ENCODE measurements at places on chromosomes 12 and 14. TPM values are rescaled to one million over a fixed set of nuclear protein-coding genes. Genes with fewer than 3 reads are reported as not detected.

GRCh38 chr12:103469719-103470118 is 26.0 kb downstream of the C12orf42 start:
- no peak for DNase-seq

GRCh38 chr12:120849765-120850164 is 54.4 kb downstream of the SPPL3 start:
- DNase-seq: no peak

DNA sequence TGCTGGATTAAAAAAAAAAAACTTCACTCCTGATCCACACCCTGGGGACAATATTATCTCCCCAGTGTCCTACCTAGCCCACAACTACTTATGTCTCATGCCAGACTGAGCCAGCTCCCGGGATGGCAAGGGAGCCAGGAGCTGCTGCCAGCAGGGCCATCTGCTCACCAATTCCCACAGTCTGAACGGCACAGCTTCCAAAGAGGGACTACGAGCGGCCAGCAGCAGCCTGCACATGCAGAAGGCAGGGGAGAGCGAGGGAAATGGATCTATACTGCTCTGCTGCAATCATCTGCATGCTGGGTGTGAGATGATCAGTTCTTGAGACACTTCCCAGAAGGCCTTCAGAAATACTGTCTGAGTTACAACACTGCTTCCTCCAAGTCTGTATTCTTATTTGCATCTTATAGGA is 11.1 kb downstream of the SSH1 start:
- DNase-seq: no peak

- DNase-seq: no peak
Measured at GRCh38 chr12:57343703-57344378, 87.0 kb downstream of the R3HDM2 start.

GRCh38 chr12:110739894-110740293 is 2.8 kb downstream of the PPP1CC start:
- DNase-seq: no peak

DNA sequence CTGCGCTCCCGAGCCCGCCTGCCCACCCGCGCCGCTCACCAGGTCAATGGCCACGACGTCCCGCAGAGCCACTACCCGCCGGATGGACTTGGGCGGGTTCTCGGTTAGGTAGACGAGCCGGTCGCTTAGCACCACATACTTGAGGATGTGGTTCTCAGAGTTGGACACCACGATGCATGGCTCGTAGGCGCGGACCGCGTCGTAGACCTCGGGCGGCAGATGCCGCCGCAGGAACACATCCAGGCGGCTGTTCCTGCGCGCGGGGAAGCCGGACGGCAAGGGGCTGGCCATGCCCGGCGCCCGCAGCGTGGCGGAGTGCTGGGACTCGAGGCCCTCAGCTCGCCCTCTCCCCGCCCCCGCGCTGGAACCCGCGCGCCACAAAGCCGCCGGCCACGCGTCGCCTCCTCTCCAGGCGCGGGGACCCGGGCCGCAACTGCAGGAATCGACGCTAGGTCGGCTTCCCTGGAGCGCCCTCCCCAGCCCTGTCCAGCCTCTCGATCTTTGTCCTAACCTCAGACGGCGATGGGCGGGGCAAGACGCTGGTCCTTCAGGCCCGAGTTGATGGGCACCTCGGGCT is at the start of gene C12orf56:
C12orf56 (minus strand) TSS at position 484 of the 577 bp plus-strand sequence; CDS start at position 291, 193 bp downstream.
- no peak for DNase-seq

DNA sequence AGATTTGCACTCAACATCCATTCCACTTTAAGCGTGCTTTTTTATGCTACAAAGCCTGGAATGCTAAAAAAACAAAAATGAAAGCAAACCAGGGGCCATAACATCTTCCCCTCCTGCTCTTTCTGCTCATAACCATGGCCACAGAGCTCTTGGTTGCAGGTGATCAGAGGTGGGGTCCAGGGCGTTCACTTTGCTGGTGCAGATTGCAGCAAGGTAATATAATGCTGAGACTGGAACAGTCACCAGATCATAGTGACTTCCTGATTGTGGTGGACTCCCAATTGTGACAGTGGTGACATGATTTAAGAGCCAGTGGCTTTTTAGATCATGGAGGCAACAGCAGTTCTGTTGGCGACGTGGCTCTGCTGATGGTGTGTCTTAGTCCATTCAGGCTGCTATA is 115.0 kb upstream of the CPM start:
- DNase-seq: no peak

GRCh38 chr14:95356245-95356869 is 36.6 kb upstream of the CLMN start:
- DNase-seq: no peak

DNA sequence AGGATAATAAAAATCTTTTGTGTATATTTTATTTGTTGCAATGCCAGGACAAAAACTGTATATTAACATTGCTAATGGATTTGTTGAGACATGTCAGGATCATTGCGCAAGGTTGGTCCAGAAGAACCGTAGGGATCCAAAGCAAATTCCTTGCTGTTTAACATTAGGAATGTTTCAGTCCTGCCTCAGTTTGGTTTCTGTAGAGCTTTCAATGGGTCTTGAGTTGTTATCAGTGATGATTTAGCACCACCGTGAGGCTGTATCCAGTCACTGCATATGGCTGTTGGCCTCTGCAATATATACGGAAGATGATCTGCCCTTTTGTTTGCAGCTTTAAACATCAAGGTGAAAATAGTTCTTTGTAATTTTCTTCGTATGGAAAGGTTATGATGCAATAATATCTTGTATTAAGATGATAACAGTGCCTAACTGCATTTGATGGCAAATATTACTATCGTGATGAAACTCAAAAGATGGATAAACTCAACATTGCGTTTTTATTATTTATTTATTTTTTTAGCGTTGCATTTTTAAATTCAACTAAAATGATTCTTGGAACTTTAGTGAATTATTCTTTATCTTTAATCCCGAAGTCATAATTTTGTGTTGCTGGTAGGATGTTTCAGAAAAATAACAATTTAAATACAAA is 231.2 kb downstream of the AKAP6 start:
- no peak for DNase-seq

The BEST3 gene
- total RNA-seq: not detected

The VPS29 gene
- total RNA-seq: 88.3 TPM

The MLEC gene
- 130 TPM for total RNA-seq

The MYL2 gene
- not detected for total RNA-seq

The PARP2 gene
- total RNA-seq: 41.3 TPM

All from CD8-positive, alpha-beta memory T cell (primary cell).